ENCODE measurements at places on chromosomes 1 and 21.

DNA sequence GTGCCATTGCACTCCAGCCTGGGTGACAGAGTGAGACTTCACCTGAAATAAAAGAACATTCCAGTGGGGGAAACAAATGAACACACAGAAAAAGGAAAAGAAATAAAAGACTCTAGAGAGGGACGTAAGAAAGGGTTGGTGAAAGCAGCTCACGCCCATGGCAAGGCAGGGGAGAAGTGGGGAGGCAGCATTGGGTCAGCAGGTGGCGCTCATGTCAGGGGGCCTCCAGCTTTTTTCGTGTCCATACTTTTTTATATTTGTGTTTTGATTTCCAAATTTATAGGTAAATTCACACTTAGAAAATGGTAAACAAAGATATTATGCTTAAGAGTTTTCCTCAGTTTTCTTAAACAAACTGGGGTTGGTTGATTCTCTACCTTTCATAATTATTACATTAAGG, 45.5 kb downstream of the VPS13D start:
- no peak for DNase-seq

GRCh38 chr1:227942716-227943261, 4.9 kb downstream of the WNT9A start:
- no peak for DNase-seq

GRCh38 chr1:150121236-150121862, 28.4 kb upstream of the PLEKHO1 start:
- DNase-seq: no peak

- DNase-seq: no peak
These were observed 57.1 kb downstream of the DDAH1 start for GRCh38 chr1:85407746-85408377.

DNA sequence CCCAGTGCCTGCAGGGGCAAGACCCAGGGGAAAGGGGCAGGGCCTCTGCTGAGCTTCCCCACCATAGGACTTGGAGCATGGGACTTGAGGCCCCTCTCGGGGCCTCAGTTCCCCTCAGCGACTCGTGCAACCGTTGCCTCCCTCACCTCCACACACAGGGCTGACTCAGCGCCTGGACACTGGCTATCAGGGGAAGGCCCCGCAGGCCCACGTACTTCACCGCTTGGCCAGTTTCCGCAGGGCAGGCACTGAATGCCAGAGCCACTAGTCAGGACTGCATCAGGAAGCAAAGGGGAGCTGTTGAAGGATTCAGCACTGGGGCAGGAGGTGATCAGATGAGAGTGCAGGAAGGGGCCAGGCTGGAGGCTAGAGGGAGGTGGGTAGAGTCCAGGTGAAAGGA, 15.5 kb upstream of the FAM131C start:
- no peak for DNase-seq

- no peak for DNase-seq
These were observed 12.2 kb downstream of the AMPD2 start for GRCh38 chr1:109631513-109632505.

DNA sequence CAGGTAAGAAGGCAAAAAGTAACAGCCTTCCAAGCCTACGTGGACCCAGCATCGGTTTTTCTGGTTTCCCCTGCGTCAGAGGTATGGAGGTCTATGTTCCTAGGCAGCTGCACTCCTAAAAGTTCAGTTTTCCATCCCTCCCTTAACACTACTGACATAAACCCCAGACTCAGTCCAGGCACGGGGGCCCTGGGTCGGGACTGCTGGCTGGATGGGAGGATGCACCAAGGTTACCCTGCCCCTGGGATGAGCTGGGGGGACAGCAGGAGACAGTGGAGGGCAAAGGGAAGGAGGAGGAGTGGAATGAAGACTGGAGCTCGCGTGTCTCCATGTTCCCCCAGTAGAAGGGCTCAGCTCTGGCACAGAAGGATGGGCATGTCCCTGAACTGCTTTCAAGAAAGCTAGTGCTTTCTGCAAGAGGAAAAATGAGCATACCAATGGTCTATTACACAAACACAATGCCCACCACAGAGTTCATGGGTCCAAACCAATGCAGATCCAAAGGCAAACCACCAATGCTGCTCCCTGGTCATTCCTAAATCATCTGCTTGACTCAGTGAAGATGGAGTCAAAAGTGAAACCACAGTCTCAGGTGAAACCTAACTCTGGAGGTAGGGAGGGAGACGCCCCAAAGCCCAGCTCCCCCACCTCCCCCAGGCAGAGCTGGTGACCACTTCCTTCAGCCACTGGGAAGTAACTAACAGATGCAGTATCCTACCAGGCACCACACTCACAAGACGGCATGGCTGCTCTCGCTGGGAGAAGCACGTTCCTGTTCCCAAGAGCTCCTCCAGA, 54.9 kb downstream of the CD46 start:
- no peak for DNase-seq

DNA sequence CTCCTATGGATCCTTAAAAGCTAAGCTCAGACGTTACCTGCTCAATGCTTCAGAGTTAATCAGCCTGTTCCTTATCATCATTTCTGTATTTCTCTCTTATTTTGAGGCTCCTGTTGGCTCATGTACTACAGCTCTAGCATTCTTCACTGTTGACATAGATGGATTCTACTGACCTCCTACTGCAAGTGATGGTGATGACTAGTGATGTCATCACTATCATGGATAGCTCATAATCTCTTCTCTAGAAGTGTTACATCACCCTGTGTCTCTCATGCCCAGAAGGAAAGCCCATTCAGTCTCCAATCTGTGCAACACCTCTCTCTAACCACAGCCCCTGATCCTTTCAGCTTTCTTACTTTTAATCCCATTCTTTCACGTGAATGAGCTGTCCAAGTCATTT, 168.2 kb upstream of the DPT start:
- DNase-seq: no peak

DNA sequence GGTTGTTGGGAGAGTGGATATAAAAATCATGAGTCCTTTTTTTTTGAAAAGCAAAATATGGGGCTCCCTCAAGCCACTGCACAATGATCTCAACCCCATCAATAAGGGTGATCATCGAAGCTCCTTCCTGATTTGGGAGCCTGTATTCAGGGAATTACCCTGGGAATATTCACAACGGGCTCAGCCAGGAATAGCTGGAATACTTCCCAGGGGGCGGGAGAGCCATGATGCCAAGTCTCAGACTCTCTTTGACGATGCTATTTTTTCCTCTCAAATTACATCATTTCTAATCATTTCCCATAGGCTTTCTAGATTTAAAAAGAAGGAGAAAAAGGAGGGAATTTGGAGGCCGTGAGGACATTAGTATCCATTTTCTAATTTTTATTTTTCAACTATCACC, 18.4 kb downstream of the OLIG1 start:
- DNase-seq: no peak

GRCh38 chr1:157069601-157070000, 24.1 kb upstream of the ARHGEF11 start:
- no peak for DNase-seq

DNA sequence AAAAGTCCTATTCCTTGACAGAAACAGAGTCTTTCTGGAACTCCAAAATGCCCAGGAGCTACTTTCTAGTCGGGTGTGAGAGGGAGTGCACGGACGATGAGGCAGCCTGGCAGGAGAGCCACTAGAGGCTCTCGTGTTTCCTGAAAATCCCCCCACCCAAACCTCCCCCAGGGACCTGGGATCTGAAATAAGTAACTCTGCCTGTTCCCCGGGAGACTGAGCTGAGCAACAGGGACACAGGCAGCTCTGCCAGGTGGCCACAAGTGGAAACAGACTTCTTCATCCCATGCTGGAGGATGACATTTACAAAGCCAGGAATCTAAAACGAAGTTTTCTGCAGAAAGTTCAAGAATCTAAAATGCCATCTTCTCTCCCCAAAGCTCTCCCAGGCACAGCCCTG, 77.1 kb downstream of the ITPKB start:
- no peak for DNase-seq

GRCh38 chr1:117339866-117340700, 27.2 kb upstream of the MAN1A2 start:
- DNase-seq: no peak

GRCh38 chr1:229370601-229371021, 27.8 kb upstream of the CCSAP start:
- DNase-seq: no peak

DNA sequence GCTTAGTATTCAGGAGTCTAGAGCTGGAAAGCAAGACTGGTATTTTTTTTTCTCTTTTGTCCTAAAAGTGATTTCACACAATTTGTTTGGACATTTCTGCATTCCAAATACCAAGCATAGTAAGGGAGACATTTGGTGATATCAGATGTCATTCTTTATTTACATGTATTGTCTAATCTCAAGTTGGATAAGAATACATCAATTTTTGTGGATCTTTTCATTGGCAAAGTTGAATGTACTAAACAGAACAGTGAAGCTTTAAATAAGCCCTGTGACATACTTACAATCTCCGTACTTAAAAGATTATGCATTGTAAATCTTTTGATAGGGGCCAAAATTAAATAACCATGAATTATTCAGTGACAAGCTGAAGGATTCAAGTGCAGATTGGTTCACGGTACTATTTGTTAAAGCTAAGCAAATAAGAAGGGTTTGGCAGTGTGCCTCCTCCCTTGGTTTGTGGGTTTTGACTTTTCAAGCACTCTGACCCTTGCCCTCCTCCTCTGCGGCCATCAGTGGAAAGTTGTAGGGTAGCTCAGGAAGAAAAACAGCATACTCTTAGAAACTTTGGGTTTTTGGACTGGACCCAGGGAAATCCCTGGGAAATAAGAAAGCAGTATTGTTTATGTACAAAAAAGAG, 663.7 kb downstream of the ADGRL2 start:
- no peak for DNase-seq

- no peak for DNase-seq
These were observed 387.6 kb downstream of the CAMTA1 start for GRCh38 chr1:7172804-7173203.

DNA sequence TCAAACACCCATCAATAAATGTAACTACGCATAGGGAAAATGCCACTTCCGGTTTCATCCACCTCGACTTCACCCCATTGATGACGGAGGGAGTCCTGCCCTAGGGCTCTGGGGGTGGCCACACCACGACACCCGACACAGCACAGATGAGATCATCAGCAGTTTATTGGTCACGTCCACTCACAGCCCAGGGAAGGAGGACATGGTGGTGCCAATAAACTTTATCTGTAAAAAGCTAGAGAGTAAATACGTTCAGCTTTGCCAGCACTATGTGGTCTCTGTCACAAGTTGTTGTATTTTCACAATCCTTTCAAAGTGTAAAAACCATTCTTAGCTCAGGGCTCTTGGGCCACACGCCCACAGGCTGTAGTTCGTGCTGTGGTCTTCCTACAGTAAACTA, 16.3 kb downstream of the SETD4 start:
- no peak for DNase-seq

DNA sequence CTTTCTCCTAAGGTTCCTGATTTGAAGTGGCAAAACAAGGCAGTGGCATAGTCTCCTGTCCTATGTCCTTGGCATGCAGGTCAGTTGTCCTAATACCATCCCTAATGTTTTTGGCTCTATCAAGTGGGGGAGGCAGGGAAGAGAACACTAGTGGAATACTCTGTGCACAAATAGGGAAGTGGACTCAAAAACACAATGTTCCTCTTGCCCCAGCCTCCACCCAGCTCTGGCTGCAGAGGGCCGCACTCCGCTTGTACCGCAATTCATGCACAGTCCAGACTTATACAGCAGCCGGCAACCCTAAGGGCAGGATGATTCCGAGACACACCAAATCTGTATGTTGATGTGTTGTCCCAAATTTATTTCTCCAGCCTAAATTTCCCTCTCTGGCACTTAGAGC, 14.5 kb downstream of the PLEKHO1 start:
- DNase-seq: no peak

DNA sequence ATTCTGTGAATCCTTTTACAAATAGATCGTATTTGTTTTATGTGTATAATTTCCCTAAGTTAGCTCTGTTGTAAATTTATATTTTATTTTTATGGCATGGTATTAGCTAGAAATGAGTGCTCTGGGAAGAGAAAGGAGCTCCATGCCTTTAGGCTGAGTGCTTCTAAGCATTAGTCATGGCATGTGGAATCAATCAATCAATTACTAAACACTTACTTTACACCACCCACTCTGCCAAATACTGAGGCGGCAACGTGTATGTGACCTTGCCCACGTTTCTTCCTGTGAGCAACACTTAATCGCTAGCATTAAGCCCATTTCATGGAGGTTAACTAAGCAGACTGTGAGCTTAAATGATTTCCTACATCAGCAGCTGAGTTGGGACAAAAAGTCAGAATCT, 7.2 kb upstream of the BECN2 start:
- DNase-seq: no peak

- no peak for DNase-seq
These were observed 306.2 kb downstream of the PTPRU start for GRCh38 chr1:29542548-29542947.

GRCh38 chr1:4006676-4007374, 106.8 kb upstream of the C1orf174 start:
- no peak for DNase-seq

DNA sequence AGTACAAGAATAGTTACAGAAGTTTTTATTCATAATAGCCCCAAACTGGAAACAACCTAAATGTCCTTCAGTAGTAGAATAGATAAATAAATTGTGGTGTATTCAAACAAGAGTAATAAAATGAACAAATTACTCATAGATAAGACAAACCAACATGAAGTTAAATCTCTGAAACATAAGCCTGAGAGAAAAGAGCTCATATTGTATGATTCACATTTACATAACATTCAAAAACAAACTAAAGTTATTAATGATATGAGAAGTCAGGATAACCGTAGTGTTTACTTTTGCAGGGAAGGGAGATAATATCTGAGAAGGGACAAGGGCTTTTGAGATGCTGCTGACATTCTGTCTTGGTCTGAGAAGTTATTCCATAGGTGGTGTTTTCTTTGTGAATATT, 13.5 kb downstream of the STPG1 start:
- DNase-seq: no peak

DNA sequence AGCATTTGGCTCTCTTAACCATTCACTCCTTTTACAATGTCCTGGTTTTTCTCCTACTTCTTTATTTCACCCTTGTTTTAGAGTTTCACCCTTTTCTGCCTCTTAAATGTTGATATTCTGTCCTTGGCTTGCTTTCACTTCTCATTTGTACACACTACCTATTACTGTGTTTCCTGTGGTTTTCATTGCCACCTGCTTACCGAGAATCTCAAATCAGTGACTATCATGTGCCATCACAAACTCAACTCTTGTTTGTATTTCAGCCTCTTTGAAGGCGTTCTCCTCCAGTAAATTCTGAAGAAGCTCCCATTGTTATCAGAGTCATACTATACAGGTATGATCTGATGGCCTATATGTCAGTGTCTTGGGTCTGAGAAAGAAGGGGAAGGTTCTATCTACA, 65.7 kb downstream of the NPHS2 start:
- DNase-seq: no peak

DNA sequence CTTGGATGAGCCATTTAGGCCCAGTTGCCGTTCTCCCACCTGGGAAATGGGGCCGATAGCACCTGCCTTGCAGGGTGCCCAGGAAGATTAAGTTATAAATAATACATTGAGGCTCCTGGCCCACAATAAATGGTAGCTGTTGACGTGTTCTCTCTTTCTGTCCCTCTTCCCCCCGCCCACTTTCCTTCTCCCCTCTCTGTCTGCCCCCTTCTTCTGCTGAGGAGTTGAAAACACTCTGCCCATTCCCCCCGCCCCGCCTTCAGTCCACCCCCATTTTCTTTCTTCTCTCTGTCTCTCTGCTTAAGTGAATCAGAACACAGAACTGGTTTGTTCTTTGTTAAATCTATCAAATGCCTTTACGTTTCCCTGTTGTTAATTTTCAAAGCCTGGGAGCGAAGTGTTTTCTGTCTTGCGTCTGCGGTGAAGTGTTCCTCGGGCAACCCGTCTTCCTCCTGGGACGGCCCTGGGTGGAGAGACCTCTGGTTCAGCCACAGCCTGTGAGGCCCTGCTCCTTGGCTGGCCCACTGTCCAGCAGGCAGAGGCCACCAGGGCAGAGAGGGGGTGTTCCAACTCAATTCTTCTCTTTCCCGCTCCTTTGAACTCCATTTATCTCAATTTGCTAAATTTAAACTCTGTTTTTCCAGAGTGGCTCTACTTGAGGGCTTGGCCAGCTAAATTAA, 29.3 kb upstream of the SELENON start:
- DNase-seq: no peak
